ENCODE measurements at places on chromosomes 11 and 22.

GRCh38 chr11:125304876-125305275, 140.3 kb downstream of the PKNOX2 start:
- no peak for DNase-seq

GRCh38 chr11:21564095-21564494, 628.8 kb upstream of the ANO5 start:
- DNase-seq: no peak

DNA sequence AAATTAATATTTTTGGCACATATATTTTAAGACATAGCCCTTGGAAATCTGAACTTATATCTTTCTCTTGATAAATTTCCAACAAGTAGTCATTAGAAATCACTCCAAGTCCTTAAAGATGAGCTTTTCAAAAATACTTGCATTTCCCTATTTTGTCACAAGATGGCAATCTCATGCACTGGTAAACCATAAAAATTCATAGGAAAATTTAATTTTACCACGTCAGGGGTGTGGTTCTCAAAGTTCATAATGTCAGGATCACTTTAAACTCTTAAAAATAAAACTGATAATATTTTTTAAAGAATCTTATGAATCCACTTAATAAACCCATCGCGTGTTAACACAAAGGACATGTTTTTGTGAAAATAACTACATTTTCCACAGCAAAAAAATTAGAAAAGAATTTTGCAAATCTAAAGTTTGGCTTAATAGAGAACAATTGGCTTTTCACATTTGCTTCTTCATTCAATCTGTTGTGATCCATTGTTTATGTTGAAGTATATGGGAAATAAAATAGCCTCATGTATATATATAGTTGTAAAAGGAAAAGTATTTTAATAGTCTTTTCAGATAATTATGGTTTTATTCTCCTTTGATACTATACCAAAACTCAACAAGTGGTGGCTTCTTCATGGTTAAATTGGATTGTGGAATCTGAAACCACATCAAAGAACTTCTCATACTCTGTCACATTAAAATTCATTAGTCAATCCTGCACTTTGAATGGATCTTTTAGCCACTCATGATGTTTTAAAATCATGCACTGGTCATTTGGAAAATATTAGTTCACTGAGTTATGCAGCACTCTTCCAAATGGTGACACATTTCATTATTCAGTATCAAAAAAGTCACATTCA, 169.1 kb downstream of the CADM1 start:
- no peak for DNase-seq

- no peak for DNase-seq
These were observed 589.1 kb upstream of the ANO3 start for GRCh38 chr11:25742800-25743199.

GRCh38 chr22:45263463-45264269, 21.1 kb upstream of the UPK3A start:
- no peak for DNase-seq

Data from activated CD4-positive, alpha-beta T cell treated with anti-CD3 and anti-CD28 coated beads, Interleukin-2, amount 10 ng/mL, durations not matched to agents 24 days and 14 days (primary cell).